ENCODE measurements at places on chromosomes 7 and 10.

DNA sequence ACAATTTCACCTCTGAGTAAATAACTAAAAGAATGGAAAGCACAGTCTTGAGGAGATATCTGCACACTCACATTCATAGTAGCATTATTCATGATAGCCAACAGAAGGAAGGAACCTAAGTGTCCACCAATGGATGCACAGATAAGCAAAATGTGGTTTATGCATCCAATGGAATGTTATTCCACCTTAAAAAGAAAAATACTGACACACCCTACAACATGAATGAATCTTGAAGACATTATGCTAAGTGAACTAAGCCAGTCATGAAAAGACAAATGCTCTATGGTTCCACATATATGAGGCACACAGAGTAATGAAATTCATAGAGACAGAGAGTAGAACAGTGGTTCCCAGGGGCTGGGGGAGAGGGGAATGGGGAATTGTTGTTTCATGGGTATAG, 6.5 kb upstream of the CCSER2 start:
- DNase-seq: no peak

DNA sequence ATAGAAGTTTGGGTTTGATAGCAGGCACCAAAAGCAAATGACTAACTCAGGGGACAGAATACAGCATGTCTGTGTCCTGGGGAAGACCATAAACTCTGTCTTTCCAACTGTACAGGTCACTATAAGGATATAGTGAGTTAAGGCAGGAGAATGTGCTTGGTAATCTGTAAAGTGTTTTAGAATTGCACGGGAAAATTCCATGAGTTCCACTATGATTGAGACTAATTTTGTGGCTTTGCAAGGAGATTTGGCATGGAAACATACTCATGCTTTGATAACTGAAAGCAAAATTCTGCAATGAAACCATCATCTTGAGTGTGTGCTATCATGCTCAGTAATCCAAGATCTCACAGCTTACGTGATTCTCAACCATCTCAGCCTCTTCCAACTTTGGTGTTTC, 152.6 kb downstream of the PKD1L1 start:
- no peak for DNase-seq

DNA sequence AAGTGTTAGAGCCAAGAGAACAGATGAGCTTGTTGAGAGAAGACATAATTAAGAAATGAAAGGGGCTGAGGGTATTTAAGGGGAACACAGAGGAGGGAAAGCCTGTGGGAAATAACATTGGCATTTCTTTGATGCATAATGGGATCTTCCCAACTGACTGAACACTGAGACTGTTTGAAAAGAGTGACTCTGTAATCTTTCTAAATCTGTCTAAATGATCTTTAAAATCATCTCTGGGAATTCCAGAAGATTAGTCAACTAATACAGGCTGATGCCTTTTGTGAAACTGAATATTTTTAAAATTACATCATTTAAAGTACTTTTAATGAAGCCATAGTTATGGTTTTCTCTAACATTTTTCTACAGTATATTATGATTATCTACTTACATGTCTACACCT, 17.4 kb upstream of the SLC35G1 start:
- DNase-seq: no peak

GRCh38 chr10:14822879-14823755, 14.7 kb downstream of the CDNF start:
- peak; percentile 47 for DNase-seq

- DNase-seq: no peak
Observed at GRCh38 chr10:11215471-11215870, 197.8 kb downstream of the CELF2 start.

DNA sequence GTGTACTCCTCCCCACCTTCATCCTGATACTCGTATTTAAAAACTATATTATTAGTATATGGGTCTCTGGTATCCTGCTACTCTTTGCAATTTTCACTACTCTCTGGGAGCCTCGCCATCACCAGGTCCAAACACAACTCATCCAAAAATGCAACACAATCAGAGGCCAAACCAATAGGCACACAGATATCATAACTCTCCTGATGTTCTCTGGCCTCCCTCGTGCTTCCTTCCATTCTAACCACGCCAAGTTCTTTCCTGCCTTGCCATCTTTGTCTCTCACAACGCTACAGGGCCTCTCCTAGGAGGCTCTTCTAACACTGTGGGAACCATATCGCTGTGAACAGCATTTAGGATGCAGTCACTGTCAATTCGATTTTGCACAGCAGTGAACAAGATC, 7.3 kb downstream of the RHEB start:
- DNase-seq: no peak

DNA sequence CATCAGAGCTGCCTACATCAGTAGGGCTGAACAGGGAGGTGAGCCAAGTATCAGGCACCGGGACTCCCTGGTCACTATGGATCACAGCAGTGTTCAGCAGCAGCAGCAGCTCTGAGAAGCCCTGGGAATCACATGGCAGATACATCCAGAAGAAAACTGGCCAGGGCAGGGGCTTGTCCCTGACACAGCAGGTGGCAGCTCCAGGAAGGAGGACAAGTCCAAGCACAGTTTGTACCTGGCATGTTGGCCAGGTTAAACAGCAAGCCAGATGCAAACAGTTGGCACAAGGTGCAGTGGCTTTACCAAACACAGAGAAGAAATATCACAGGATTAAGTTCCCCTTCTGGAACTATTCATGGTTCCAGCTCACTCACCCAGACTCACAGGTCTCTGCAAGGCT, 139.4 kb downstream of the KCNMA1 start:
- DNase-seq: no peak

DNA sequence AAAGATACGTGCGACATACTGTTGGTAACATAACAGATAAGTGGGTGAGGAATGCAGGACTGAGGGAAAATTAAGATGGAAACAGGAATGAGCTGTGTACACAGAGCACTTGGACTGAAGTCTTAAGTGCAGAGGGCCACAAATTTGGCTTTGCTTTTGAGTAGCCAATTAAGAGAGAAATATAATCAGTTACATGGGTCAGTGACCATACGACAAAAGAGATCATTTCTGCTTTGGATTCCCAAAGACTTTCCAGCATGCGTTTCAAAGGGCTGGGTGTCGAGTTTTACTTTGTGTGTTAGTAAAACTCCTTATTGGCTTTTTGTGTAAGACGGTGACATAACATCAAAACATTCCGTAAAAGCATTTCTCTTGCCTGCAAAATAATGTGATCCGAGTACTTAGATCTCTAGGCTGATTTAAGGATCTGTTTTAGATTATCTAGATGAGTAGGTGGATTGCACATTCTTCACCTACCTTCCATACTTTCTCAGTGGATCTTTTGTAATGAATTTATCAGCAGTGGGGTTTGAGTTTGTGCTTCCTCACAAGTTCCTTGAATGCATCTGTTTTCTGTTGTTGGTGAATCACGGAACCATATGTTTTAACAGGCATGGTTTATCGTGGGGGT, 7.5 kb downstream of the RABGEF1 start:
- DNase-seq: no peak

- no peak for DNase-seq
Observed at GRCh38 chr7:157516911-157517781, 180.3 kb downstream of the DNAJB6 start.

DNA sequence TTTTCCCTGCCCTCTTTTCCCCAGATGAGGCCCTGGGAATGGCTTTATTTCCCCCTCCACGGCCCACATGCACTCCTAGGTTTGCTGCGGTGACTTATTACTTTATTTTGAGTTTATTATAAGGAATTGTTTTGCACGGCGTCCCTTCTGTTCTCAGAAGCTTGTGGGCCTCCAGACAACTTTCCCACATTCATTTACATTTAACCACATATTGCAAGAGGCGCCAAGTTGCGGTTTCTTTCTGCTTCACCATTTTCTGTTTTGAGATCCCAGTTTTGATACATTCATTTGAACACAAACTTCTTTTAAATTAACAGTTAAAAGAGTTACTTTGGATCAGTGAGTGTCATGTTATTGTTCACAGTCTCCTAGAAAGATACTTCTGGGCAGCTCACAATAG, 532.5 kb upstream of the MGMT start:
- DNase-seq: no peak

DNA sequence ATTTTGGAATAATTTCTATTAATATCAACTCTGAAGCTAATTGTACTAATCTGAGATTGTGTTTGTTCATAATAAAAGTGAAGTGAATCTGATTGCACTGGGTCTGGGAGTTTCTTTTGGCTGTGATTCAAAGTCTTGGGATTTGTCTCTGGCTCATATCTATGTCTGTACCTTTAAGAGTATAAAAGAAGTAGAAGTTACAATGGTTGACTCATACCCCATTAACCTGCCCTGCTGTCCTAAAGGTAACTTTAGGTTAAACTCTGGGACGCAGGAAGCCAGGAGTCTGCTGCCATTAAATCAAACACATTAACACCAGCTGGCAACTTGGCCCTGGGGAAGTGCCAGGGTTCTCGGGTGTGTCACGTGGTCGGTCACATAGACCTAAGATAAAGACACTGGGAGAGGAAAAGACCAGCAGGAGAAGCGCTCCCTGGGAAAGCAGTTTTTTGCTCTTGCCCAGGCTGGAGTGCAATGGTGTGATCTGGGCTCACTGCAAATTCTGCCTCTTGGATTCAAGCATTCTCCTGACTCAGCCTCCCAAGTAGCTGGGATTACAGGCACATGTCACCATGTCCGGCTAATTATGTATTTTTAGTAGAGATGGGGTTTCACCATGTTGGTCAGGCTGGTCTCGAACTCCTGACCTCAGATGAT, 17.8 kb downstream of the SCD start:
- peak; percentile 64 for DNase-seq

- no peak for DNase-seq
Observed at GRCh38 chr7:18861514-18862118, 255.8 kb downstream of the TWIST1 start.

DNA sequence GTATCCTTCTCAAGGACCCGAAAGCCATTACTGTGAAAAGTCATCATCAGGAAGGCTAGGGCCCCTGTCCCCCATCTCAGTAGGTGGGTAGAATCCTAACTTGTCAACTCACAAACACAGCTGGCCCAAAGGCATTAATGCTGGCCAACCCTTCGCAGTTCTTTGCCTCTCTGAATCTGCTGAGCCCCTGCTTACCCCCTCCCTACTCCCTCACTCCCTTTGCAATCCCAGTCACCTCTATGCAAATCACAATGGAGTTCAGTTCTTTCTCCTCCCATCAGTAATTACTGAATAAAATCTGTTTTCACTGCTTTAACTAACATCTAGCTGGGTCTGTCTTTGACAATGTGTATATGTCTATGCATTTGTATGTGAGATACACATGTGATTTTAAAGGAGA, 38.1 kb upstream of the AOAH start:
- DNase-seq: no peak

GRCh38 chr7:81811956-81812865, 42.4 kb upstream of the HGF start:
- no peak for DNase-seq

GRCh38 chr7:113809581-113809980, 109.2 kb downstream of the PPP1R3A start:
- DNase-seq: no peak

DNA sequence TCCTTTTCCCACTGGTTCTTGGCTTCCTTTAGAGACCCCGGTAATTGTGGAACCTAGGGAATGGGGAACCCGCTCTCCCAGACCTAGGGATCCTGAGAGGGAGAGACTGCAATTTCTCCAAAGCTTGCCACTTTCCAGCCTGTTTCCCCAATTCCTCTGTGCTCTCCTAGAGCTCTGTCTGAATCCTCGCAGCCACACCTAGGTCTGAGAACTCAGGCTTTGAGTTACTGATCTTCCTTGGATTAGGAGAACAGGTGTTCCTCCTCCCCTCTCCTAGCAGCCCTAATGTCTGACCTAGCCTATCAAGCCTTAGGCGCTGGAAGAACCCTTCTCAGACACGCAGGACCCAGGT, 20.0 kb downstream of the WNT8B start:
- no peak for DNase-seq

GRCh38 chr7:45660201-45660900, 86.2 kb downstream of the ADCY1 start:
- DNase-seq: no peak

DNA sequence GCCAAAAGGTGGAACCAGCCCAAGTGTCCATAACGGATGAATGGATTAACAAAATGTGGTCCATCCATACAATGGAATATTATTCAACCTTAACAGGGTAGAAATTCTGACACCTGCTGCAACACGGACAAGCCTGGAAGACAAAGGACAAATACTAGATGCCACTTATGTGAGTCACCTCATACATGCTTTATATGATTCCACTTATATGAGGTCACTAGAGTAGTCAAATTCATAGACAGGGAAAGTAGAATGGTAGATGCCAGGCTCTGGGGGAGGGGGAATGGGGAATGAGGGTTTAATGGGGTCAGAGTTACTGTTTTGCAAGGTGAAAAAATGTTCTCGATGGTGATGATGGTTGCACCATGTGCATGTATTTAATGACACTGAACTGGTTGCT, 34.0 kb upstream of the CYTH3 start:
- DNase-seq: no peak

DNA sequence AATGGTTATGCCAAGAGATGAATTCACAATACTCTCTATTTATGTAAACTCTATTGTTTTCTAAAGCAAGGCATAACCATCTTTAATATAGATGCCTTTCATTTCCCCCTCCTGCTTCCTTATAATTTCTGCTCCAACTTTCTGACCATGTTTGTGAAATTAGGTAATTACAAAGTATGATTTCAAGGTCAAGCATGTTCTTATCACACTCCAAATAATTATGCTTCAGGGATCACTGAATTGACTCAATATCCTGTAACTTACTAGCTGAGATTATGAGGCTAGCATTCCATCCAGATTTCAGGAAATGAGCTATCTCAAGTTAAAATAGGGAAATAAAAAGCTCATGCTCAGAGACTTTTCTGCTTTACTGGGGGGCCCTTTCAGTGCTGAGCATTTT, 655.9 kb upstream of the IGFBP3 start:
- DNase-seq: no peak

- DNase-seq: no peak
Observed at GRCh38 chr7:103065667-103066066, 8.9 kb downstream of the FBXL13 start.

DNA sequence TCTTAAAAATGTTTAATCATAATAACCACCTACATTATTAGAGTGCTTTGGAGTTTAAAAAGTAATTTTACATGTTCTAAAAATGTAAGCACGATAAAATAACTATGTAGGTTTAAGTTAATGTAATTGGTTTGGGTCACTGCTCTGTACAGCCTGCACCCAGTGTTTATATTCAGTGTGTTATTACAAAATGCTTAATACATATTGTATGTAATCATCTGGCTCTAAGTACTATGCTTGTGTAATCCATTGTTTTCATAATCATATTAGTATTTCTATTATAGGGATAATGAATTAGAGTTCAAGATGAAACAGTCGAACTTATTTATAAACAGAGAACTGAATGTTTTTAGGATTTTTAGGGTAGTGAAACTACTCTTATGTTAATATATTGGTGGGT, 13.1 kb downstream of the RPA3 start:
- DNase-seq: no peak

- no peak for DNase-seq
Observed at GRCh38 chr7:38746438-38746837, 115.3 kb upstream of the AMPH start.

Data from midbrain (tissue), 1 donor.